ENCODE measurements at places on chromosomes 3 and 15.

DNA sequence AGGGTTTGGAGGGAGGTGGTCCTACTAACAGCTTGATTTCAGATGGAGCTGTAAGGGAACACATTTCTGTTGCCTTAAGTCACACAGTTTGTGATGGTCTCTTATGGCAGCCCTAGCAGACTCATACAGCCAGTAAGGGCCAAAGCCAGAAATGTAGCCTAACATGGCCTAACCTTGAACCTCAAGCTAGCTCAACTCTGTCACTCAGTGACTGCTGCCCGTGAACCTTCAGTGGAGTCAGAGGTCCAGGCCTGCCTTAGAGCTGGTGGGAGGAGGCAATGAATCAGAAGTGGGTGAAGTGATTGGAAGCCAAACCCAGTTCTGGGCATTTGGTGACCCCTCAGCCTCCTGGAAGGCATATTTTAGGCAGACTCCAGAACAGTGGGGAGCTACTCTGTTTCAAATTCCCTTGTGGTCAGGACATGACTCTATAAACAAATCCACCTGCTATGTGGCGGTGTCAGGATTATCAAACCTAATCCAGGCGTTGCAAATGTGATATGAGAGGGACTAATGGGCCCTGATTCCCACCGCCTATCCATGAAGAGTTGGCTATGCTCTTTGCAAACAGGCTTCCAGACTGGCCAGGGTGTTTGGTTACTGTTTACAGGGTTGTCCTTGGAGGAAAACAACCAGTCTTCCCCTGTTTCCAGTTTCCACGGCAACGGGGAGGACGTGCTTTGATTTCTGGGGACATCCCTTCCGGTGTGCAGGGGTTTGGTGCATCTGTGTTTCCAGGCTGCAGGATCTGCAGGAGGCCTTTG is 105.9 kb upstream of the AGBL1 start:
- DNase-seq = no peak

- no peak for DNase-seq
Measured at GRCh38 chr3:148372206-148372875, 325.4 kb upstream of the AGTR1 start.

DNA sequence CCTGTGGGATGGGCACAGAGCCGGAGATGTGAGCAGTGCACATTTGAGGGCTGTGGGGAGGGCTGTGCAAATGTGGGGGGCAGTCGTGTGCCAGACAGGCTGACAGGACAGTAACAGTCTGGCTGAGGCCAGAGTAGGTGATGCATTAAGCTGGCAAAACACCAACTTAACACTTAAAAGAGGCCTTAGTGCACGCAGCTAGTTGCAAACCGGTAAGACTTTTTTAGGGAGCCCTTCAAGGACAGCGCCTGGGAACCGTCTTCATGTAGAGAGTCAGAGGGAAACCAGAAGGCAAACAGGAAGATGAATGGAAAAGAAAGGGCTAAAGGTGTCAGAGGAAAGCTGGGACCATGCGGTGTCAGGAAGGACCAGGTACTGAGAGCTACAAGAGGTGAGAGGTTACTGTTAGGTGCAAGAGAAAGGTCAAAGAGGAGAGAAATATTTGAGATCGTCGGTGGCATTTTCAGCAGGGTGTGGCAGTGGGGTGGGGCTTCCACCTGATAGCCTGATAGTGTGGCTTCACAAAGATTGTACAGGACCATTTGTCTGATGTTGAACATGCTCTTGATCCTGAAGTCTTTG is 30.0 kb upstream of the CHD2 start:
- DNase-seq = no peak

- DNase-seq = no peak
Measured at GRCh38 chr3:178875157-178875556, 196.5 kb downstream of the ZMAT3 start.

DNA sequence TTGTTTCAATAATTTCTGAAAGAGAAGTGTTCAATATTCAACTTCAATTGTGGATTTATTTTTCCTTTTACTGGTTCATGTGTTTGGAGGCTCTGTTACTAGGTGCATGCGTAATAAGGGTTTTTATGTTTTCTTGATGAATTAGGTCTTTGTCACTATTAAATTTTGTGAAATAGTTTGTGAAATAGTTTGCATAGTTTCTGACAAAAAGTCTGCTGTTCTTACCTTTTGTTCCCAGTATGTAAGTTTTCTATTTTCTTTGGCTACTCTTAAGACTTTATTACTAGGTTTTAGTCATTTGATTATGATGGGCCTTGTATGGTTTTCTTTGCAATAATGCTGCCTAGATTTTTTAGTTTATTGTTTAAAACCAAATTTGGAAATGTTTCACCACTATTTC is 38.0 kb downstream of the MEF2A start:
- no peak for DNase-seq

GRCh38 chr3:14806641-14807263 is 12.0 kb upstream of the FGD5 start:
- DNase-seq = no peak

GRCh38 chr3:52787672-52788625 is 6.6 kb upstream of the ITIH3 start:
- no peak for DNase-seq

DNA sequence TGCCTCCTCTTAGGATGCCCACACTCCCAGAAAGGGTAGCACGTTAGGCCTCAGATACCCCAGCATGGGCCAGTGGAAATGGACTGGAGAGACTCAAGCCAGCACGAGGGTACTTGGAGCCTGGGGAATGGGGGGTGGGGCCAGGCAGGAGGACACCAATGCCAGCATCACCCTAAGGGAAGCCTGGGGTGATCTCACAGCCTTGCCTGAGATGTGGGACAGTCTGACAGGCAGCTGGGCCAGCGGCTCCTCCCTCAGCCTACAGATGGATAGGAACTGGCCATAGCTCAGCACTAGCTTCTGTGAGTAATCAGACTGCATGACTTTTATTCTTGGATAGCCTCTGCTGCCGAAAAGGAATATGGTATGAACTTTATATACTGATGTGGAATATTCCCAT is 59.6 kb upstream of the MRPS22 start:
- DNase-seq = no peak

DNA sequence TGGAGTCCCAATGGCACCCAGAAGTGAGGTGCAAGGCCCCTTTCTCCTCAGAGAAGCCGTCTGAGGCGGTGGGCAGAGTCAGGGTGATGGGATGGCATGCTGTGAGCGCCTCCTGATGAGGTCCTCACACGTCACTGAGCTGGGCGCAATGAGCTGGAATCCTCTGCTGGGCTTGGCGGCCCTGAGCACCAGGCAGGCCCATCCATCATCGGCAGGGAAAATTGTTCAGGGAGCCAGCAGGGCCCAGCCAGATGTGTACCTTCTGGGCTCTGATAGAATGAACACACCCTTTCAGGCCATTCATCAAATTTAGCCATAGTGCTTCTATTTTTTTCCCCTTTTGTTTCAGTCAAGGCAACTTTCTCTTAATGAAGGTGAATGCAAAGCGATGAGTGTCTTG is 43.7 kb downstream of the FAM3D start:
- DNase-seq = no peak

DNA sequence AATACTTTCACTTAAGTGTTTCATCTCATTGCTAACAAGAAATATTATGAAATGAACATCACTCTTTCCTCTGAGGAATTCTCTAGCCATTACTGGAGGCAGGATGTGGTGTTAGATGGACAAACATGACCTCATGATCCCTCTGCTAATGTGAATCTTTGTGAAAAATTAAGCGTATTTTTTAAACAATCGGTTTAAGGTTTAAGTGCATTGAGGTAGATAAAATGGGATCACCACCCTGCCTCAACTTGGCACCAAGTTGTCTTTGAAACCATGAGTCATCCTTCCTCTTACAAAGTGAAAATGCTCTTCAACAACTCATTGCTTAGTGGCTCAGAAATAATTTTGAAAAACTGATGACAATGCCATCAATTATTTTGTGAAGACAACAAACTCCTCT is 76.0 kb upstream of the DCBLD2 start:
- DNase-seq = no peak

DNA sequence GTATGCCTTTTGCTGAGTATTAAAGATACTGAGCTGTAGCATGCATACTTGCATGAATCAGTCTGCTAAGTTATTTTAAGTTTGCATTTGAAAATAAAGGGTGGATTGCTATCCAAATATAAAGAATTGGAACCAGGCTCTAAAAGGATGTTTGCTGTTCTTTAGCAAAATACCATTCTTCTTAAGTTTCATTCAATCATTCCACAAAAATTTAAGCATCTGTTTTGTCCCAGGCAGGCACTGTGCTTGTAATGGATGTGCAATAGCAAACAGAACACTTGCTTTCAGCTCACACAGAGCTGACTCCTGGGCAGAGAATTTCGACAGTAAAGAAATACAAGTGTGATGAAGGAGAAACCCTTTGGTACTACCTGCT is 151.1 kb downstream of the PGPEP1L start:
- DNase-seq = no peak

DNA sequence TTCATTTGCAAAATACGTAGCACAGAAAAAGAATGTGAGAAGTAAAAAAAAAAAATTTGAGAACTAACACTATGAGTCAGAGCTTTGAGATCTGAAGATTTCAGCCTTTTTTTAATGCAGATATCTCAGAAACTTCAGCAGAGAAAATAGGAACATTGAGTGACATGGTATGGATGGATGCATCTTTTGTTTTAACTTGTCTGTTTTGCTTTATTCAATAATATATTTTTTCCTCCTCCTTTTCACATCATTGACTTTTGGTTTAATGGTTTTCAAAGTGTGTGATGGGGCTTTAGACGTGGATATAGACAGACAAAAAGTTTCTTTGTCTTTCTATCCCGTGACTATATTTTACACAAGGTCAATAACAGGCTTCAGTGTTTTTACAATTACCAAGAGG is 426.7 kb upstream of the FRG2C start:
- no peak for DNase-seq

GRCh38 chr3:100496711-100497261 is 4.4 kb downstream of the TMEM45A start:
- no peak for DNase-seq

Measured in DMS153 (cell line).